Gastroesophageal sphincter (tissue), 4 donors: ENCODE measurements at places on chromosomes 12 and 14.

DNA sequence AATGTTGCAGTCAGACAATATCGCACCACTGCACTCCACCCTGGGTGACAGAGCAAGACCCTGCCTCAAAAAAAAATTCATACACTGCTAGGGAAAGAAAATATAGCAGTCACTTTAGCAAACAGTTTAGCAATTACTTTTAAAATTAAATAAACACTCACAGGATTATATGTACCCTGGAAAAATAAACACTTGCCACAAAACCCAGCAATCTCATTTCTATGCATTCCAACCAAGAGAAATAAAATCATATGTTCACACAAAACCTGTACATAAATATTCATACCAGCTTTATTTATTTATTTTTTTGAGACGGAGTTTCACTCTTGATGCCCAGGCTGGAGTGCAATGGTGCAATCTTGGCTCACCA is 20.2 kb downstream of the ATXN2 start:
- no peak for ATAC-seq

GRCh38 chr14:23147676-23148075 is 28.6 kb upstream of the CEBPE start:
- ATAC-seq = peak; percentile 13

- no peak for ATAC-seq
Measured at GRCh38 chr12:13959131-13959723, 22.2 kb downstream of the GRIN2B start.

- no peak for ATAC-seq
Measured at GRCh38 chr12:12883369-12884001, 7.9 kb upstream of the GPRC5A start.
